T1000 (cell line): ENCODE measurements at places on chromosomes 1 and 21.

DNA sequence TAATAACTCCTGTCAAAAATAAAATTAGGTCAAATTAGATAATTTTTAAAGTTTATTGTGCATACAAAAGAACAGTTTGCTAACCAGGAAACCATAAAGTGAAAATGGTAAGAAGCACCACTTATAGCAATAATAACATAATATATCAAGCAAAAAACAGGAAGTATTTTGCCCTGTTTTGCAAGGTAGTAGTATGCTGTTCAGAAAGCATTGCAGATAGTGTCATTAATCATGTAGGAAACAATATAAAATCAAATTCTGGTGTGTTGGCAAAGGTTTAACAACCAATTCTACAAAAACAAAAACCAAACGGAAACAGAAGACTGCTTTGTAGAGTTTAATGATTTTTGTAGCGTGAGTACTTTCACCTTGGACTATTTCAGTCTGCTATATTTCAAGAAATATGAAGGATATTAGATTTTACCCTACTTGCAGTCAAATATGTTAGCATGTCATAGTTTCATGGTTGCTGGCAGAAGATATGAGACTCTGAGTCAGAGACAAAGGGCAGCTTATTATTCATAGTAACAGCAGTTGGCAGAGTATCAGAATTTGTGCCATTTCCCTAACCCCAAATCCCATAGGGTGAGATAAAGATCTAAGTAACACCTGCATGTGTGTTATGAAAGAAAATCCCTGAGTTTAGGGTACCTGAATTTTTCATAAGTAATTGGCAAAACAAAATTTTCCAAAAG is 729.0 kb upstream of the BRINP3 start:
- DNase-seq = no peak

GRCh38 chr1:58968360-58968952 is 184.6 kb upstream of the JUN start:
- DNase-seq = no peak

- DNase-seq = no peak
Observed at GRCh38 chr1:211231873-211232272, 27.3 kb upstream of the RCOR3 start.

DNA sequence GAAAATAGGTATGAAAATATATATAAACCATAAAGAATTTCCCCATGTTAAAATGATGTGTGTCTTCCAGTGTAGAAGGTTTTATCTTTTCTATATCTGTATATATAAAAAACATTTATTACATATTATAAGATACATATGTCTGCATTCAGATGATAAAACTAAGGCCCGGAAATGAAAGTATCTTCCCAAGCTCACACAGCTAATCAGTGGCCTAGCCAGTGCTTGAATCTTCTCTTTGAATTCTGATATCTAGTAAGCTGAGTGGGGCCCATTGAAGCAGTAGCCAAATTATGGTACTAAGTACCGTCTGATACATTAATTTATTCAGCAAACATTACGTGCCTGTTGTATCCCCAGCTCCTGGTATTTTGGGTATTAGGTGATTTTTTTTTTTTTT is 28.6 kb downstream of the UCK2 start:
- no peak for DNase-seq

DNA sequence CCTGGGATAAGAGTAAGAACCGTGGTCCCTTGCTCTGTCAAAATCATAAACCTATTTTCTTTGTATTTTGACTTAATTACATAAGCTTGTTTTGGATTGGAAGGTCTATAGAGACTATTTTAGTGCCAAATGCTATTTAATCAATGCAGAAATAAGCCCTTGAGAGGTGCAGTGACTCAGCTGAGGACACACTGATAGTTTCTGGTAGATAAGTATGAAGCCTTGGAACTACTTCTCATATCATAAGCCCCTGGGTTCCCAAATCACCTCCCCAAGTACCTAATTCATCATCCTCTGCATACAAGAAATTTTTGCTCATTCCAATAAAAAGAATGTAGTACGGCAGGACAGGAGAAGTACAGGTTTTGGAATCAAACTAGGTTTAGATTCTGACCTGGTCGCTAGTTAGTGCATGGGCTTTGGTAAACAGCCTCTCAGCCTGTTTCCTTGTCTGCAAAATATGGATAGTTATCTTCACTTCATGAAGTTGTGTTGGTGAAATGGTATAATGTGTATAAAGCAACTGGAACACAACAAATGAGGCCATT is 3.3 kb upstream of the CD55 start:
- DNase-seq = no peak

DNA sequence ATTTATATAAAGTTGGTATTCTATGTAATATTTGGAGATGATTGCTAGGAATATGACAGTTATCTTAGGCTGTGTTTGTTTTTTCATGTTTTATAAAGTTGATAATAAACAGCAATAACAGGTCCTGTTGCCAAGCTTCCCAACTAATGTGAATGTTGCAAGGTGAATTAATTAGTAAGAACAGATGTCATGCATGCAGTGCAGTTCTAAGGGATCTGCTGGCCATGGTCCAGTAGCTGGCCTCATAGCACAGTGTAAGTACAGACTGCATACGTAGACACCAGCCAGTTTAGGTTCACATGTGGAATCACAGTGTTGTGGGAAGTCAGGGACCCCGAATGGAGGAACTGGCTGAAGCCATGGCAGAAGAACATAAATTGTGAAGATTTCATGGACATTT is 478.2 kb downstream of the NEGR1 start:
- no peak for DNase-seq

GRCh38 chr1:161954466-161954865 is 69.2 kb downstream of the OLFML2B start:
- no peak for DNase-seq

GRCh38 chr1:216612291-216612690 is 110.9 kb downstream of the ESRRG start:
- no peak for DNase-seq

- DNase-seq = no peak
Observed at GRCh38 chr1:212536586-212536985, 72.0 kb upstream of the ATF3 start.

DNA sequence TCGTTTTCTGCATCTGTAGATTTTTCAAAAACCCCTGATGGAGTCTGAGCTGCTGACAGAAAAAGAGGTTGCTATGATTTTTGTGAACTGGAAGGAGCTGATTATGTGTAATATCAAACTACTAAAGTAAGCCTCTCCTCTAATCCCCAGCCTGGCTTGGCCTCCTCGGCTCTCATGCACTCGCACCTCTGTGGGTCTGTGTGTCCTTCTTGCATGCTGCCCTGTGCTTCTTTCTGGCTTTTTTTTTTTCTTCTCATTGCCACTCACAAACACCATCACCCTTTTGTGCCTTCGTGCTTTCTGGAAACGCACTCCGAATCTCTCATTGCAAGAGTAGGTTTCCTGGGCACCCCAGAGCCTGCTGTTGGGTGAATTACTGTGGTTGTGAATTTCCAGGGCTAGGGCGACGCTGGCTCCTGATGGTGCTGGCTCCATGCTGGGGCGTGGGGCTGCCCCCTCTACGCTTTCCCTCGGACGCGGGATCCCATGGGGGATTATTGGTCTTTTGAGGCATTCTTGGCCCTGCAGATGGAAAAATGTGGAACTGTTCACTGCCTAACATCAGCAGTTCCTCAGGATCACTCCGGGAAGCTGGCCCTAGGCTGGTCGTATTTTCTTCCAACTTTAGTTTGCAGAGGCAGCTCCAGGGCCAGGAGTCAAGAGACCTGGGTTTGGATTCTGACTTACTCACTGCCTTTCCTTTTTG is 56.8 kb downstream of the ATP5PO start:
- no peak for DNase-seq

- DNase-seq = no peak
Observed at GRCh38 chr21:26112975-26113374, 57.6 kb downstream of the APP start.

DNA sequence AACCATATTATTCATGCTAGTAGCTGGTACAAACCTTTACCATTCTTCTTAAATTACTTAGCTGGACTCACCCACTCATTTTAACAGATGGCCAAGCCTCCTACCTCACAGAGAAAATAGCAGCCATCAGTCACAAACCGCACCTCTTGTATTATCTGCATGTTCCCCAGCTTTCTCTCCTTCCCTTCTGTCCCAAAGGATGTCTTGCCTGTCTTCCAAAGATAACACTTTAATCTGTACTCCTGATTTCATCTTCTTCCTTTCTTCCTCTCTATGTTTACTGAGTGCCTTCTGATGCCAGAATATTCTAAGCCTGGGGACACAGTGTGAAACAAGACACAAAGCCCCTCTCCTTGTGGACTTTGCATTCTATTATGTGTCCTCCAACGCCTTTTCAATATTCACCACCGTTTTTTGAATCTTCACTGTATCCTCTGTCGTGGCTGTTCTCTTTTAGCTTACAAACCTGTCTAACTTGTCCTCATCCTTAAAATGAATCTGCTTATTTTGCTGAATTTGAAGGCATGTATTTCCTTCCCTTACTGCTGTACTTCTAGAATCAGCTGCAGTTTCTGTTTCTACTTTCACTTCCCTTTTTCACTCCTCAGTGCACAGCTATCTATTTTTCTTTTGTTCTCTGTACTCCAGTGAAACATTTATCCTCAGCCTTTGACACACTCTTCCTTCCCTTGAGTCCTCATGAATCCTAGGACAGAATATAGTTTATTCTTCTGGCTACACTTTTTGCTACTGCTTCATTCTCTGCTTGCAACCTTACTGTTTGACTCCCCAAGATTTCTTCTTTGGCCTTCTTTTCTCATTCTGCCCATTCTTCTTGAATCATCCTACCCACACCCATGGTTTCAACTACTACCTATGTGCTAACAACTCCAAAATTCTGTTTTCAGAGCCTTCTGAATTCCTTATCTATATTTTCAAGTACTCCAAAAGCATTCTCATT is 216.9 kb upstream of the SAMSN1 start:
- DNase-seq = no peak

- DNase-seq = no peak
Observed at GRCh38 chr1:245212221-245212710, 57.5 kb downstream of the KIF26B start.

GRCh38 chr1:214018386-214019268 is 30.9 kb downstream of the PROX1 start:
- DNase-seq = no peak

- no peak for DNase-seq
Observed at GRCh38 chr1:58657082-58657481, 42.8 kb downstream of the MYSM1 start.

GRCh38 chr1:186194107-186194756 is 180.8 kb downstream of the TPR start:
- no peak for DNase-seq

DNA sequence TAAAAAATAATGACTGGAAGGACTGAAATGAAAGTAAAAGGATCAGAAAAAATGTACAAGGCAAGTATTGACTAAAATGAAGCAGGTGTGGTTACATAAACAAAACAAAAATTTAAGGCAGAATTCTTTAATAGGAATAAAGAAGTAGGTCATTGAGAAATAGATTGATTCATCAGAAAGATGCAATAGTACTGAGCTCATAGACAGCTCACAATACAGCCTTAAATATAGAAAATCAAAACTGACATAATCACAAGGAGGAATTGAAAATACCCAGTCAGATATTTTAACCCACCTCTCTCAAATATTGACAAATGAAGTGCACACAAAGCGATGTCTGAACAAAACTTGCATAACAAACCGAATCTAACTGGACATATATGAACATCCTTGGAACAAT is 366.8 kb upstream of the DPYD start:
- DNase-seq = no peak

- no peak for DNase-seq
Observed at GRCh38 chr1:26626994-26627393, 68.8 kb upstream of the ARID1A start.
